ENCODE measurements at places on chromosomes 7 and 10. TPM values are rescaled to one million over a fixed set of nuclear protein-coding genes. Genes with fewer than 3 reads are reported as not detected.

The MYO1G gene
- not detected for total RNA-seq

The OR6B1 gene
- total RNA-seq, result not detected

The TET1 gene
- 2.0 TPM for total RNA-seq

- no peak for DNase-seq
Measured at GRCh38 chr7:155508376-155509358, 37.7 kb downstream of the CNPY1 start.

GRCh38 chr7:107274506-107274905, 105.7 kb downstream of the HBP1 start:
- no peak for DNase-seq

GRCh38 chr7:114345494-114345893, 69.1 kb upstream of the FOXP2 start:
- DNase-seq, result peak; percentile 5

- DNase-seq, result peak; percentile 77
Measured at GRCh38 chr7:67484244-67484751, 487.7 kb downstream of the TYW1 start.

GRCh38 chr7:150373049-150373801, 4.6 kb downstream of the REPIN1 start:
- DNase-seq, result no peak

DNA sequence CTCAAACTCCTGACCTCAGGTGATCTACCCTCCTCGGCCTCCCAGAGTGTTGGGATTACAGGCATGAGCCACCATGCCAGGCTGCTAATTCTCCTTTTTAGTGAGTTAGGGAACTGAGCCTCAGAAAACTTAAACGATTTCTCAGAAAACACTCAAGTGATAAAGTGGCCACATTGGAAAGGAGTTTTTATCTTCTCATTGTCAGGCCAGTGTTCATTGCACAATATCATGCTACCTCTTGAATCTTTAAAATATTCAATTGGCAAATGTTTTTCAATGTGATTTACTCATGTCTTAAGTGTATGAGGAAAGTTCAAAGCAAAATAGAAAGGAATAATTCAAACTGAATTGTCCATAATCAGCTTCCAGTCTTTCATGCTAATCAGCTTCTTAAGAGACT, 80.7 kb downstream of the ITGB8 start:
- DNase-seq, result no peak

DNA sequence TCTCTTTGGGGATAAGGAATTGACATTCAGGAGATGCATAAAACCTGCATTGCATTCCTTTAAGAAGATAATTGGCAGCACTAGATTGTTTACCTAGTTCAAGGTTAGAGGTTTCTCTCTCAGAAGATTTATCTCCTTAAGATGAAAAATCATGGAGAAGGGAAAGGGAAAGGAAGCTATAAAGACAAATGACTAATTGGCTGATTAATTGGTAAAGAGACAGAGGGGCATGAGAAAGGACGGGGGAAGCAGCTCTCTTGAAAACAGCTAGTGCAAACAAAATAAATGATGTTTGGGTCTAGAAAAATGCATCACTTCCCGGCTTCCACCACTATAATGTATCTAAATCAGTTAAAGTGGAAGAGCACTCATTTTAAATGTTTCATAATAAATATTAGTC, 941.2 kb downstream of the XPNPEP1 start:
- DNase-seq, result no peak

- no peak for DNase-seq
Measured at GRCh38 chr7:74173491-74173865, 678 bp upstream of the EIF4H start.

Measured in H4 (cell line).